ENCODE measurements at places on chromosomes 4 and X.

DNA sequence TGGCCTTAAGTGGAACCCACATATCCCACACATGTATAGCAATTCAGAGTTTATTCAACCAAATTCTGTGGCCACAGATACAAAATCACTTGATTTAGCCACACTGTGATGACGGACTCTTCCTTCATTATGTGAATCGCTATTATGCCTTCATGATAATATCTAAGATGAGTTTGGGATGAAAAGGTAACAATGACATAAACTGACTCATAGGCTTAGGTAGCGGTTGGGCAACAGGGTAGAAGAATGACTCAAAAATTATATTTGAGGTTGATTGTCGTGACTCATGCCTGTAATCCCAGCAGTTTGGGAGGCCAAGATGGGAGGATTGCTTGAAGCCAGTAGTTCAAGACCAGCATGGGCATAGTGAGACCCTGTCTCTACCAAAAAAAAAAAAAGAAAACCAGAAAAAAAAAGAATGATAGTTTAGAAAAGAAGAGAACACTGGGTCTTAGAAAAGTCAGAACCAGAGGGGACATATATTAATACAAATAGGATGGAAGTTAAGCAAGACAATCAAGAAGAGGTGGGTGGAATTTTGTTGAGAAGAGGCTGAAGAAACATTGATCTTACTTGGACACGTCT is 70.4 kb upstream of the USP9X start:
- no peak for DNase-seq

DNA sequence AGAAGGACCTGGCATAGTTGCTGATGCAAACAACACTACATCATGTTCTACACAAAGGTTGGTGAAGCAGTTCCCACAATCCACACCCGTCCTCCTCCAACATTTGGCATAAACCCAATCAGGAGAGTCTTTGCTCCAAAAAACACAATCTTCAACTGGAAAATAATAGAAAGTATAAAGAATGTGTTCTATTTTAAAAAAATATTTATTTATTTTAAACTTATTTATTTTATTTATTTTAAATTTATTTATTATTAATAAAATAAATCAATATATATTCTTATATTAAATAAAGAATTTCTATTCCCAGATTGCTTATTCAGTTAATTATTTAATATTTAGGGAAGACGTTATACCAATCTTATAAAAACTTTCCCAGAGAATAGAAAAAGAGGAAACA is 1753.7 kb upstream of the AGA start:
- DNase-seq = no peak

- DNase-seq = no peak
Measured at GRCh38 chr4:30839583-30840520, 119.7 kb downstream of the PCDH7 start.

- DNase-seq = no peak
Measured at GRCh38 chr4:128658214-128658631, 151.3 kb upstream of the JADE1 start.

DNA sequence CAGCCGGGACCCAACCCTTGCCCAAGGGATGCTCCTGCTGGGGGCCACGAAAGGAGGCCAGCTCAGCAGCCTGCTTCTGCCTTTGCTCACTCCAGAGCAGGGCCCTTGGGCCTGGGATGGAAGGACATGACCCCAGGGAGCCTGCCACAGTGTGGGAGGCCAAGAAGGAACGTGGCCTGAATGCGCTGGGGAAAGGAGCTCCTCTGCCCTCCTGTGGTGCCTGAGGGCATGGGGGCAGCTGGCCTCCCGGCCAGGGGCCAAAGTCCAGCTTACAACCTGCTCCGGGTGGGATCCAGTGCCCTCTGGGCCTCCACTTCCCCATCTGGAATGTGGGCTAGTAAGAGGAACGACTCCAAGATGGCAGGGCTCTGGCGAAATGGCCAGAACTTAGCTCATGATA is 2.0 kb upstream of the ATP2B3 start:
- DNase-seq = no peak

DNA sequence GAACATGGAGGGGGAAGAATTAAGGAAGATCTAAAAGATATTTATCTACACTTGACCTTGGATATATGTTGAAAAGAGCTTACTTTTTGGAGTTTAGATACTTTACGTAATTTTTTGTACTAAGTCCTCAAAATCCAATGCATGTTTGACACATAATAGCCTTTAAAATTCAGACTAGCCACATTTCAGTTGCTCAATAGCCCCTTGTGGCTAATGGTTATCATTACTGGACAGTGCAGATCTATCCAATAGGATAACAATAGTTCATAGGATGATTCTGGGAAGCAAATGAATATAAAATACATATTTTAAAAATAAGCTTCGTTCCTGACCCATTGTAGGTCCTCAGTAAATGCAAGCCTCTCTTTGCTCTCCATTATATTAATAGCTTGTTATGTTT is 13.8 kb downstream of the AP1AR start:
- no peak for DNase-seq
